Glutamatergic neuron (in vitro differentiated cells): ENCODE measurements at places on chromosomes 6 and 20. TPM values are rescaled to one million over a fixed set of nuclear protein-coding genes. Genes with fewer than 3 reads are reported as not detected.

DNA sequence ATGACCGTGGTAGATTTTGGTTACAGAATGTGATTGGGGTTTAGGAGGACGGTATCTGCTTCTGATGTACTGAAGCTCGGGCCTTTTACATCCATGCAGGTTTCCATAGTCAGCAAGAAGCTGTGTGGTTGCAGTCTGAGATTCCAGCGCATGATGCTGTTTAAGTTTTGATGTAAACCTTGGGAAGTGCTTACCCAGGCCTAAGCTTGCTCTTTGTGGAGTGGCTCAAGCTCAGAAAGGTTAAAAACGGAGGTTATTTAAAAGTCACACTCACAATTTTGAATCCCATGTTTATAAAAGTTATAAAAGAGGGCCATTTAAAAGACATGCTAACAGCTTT is 121.4 kb downstream of the TIAM2 start:
- no peak for DNase-seq

- no peak for DNase-seq
Observed at GRCh38 chr6:388202-388903, 3.2 kb upstream of the IRF4 start.

GRCh38 chr6:97656236-97656635 is 373.2 kb upstream of the MMS22L start:
- DNase-seq = no peak

CST7 gene
- not detected for total RNA-seq

GRCh38 chr6:26536571-26537159 is 1.5 kb upstream of the HMGN4 start:
- no peak for DNase-seq

GRCh38 chr20:56447227-56447626 is 21.2 kb upstream of the RTF2 start:
- no peak for DNase-seq

F13A1 gene
- not detected for total RNA-seq

DNA sequence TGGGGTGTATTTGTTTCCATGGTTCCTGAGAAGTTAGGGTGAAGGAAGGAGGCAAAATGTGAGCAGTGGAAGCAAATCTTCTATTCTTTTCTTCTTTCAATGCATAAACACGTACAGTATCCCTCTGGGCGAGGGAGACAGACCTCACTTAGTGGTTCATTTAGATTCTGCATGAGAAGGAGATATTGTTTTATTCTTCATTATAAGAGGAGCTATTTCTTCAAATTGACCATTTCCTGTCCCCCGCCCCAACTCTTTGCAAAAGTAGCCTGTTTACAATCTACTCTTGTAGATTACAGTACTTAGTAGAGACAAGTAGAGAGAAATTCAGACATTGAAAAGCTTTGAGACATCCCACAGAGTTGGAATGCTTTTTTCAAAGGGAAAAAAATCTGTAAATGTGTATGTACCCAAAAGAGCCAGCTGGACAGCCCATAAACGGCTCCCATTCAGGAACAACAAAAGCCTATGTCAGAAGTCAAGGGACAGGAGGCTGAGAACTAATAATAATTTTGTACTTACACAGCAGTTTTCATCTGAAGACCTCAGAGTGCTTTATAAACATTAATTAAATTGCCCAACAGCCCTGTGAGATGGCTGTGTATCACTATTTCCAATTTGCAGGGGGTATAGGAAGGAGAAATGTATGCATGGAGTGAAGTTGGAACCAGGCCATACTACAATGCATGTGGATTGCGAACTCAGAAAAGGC is 23.9 kb downstream of the CD83 start:
- DNase-seq = no peak

EPB41L1 gene
- 54.1 TPM for total RNA-seq

DNA sequence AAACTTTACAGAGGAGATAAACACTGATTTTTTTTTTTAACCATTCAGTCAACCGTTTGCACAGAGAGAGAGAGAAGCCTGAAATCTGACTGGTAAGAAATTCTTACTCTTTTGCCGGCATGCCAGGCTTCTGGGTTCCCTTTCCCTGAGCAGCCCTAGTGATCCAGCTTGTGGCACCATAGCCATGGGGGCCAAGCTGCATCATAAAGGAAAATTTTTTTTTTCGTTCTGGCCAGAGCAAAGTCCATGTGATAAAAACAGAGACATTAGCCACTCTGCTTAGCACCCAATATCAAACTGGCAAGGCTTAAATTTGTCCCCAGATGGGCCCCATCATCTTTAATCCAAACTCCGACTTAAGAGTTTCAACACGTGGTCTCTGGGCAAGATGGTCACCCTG is 44.5 kb downstream of the CEP85L start:
- no peak for DNase-seq

DNA sequence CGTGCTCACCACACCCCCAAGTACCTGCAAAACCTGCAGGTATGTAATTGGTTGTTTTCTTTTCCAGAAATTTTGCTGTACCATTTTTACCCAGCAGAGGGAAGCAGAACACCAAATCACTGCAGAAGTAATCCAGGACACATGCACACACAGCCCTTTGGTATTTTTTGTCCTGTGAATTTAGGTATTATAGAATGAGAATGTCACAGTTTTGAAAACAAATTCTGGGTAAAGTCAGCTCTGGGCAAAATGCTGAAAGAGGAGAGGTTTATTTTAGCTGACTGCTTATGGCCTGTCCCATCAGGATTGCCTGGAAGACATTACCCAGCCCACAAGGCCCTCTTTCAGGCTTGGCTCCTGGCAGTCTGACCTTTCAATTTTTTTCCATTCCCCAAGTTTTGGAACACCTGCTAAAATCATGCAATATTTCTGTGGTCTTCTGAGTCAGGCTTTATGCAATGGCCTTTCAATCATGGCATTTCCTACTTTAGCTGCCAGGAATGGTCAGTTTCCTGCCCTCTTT is 3.5 kb upstream of the EFHC1 start:
- DNase-seq = no peak

GABRR1 gene
- not detected for total RNA-seq

GRCh38 chr6:78526432-78526831 is 340.9 kb upstream of the IRAK1BP1 start:
- DNase-seq = no peak

- no peak for DNase-seq
Observed at GRCh38 chr6:16805243-16805950, 44.1 kb upstream of the ATXN1 start.

GRCh38 chr6:136370988-136371728 is 81.5 kb upstream of the BCLAF1 start:
- DNase-seq = no peak

HLA-DOB gene
- total RNA-seq = not detected

- no peak for DNase-seq
Observed at GRCh38 chr20:3093861-3094361, 9.4 kb upstream of the AVP start.

DNA sequence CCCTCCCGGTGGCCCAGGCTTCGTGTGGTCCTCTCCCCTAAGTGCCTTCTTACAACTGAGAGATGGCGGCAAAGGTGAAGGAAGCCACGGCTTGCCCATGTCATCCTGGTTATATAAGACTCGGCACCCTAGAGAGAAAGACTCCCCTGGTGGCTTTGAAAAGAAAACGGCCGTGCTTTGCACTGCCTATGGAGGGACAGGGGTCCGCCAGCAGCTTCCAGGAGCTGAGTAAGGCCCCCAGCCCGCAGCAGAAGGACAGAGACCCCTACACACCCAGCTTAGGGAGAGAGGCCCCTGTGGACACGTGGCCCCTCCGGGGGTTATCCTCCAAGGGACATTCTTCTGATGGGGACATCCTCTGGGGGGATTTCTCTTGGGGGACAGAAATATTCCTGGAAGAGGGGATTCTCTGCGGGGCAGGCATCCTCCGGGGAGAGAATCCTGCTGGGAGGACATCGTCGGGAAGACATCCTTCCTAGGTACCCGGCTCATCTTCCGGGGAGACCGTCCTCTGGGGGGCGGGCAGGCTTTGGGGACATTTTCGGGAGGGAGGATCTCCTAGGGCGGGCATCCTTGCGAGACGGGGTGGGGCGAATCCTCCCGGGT is 511 bp upstream of the OGFR start:
- no peak for DNase-seq

DLK2 gene
- 2.2 TPM for total RNA-seq

DNA sequence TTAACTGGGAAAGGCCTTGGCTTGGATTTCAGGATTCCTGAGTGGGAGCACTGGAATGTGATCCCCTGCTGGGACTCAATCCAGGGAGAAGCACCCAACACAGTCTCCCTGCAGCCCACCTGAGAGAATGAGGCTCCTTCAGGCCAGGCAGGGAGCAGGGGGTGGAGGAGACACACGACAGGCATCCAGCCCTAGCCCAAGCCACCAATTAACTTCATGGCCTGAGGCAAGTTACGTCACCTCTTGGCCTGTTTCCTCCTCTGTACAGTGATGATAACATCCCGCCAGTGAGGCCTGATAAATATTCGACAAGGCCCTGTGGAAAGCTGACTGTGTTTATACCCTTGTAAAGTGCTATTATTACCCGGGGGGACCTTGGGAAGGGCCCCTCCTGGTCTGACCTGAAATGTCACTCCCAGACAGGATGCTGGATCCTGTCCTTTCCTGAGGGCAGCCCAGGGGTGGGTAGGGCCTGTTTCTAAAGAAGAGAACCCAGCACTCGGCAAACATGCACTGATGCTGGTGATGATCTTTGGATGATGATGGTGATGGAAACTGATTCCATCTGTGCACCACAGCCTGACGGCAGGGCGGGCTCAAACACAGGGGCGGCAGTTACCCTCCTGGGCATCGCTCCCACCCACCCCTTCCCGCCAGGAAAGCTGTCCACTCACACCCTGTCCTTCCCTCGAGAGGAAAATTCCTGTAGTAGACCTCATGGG is 12.4 kb downstream of the FRS3 start:
- DNase-seq = no peak

GRCh38 chr6:74187811-74188210 is 491.8 kb downstream of the CD109 start:
- no peak for DNase-seq

- DNase-seq = no peak
Observed at GRCh38 chr20:51434580-51435247, 107.8 kb downstream of the NFATC2 start.

DNA sequence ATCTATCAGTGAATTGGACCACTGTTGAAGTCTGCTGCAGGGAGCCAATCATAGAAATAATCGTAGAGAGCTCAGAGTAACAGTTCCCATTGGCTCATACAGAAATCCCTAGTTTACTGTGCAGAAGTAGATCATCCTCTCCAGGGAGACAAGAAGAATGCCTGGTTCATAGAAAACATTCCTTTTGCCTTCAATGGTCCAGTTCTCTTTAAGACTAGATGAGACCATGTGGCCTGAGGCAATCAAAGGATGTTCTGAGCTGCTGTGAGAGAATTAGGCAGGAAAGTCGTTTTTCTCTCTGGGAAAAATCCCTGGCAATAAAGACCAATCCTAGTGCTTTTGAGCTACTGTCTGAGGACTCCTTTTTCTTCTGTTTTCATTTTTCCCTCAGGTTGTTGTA is 208.4 kb downstream of the CENPW start:
- no peak for DNase-seq
